MG63 (cell line): ENCODE measurements at places on chromosomes 2 and 18.

DNA sequence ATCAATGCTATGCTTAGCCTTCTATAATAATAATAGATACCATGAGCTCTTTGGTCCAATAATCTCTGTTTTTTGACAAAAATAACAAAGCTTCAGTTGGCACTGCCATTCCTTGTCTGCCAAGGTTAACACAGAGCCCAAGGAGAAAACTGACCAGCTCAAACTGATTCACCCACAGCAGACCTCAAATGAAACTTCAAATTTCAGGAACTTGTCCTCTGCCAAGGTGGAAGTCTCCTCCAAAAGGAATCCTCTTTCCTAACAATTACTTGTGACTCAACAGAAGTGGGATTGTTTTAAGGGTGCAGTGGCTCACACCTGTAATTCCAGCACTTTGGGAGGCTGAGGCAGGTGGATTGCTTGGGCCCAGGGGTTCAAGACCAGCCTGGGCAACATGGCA is 12.1 kb downstream of the AAK1 start:
- no peak for DNase-seq

DNA sequence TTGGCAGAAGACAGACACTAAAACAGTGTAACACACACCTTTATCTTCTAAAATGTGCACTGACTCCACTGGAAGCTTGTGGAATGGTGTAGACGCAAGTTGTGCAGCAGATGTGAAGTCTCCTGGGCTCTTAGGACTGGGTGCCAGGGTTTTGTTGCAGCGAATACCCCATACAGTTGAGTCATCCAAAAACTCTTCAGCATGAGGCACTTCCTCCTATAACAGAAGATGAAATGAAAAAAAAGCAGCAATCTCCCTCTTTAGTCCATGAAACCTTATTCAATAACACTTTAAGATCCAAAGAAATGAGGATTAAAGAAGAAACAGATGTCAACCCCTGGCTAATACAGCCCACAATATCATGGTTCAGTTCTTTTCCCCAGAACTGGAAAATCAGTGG is 22.2 kb downstream of the BUB1 start:
- no peak for DNase-seq

- no peak for DNase-seq
These were observed 96.5 kb downstream of the NDUFA10 start for GRCh38 chr2:239928391-239929350.

- DNase-seq, result no peak
These were observed 405.1 kb downstream of the TNS1 start for GRCh38 chr2:217597681-217598080.

- no peak for DNase-seq
These were observed 251.7 kb upstream of the PXDN start for GRCh38 chr2:1995987-1996386.

- no peak for DNase-seq
These were observed 9.1 kb downstream of the SMAD7 start for GRCh38 chr18:48941672-48942071.

- peak; percentile 40 for DNase-seq
These were observed 214.6 kb downstream of the TRIB2 start for GRCh38 chr2:12931186-12931844.

GRCh38 chr18:13452388-13452811 is 233.8 kb downstream of the LDLRAD4 start:
- DNase-seq, result peak; percentile 75
